ENCODE measurements at places on chromosomes 2 and 18.

GRCh38 chr2:98219152-98219551 is 127.1 kb upstream of the CNGA3 start:
- no peak for DNase-seq

DNA sequence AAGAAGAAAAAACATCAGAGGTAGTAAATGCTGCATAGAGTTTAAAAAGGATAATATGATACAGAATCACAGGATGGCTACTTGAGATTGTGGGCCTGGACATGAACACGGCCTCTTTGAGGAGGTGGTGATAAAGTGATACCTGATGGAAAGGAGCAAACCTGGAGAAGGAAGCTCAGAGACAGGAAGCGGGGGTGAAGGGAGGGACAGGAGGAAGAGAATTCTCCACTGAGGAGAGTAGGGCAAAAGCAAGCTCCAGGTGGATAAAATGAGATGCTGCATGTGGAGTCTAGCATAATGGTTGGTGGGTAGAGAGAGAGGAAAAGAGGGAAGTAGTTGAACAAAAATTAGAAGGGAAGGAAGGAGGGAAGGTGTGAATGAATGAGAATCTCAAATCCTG is 77.0 kb upstream of the GALNT3 start:
- DNase-seq = no peak

DNA sequence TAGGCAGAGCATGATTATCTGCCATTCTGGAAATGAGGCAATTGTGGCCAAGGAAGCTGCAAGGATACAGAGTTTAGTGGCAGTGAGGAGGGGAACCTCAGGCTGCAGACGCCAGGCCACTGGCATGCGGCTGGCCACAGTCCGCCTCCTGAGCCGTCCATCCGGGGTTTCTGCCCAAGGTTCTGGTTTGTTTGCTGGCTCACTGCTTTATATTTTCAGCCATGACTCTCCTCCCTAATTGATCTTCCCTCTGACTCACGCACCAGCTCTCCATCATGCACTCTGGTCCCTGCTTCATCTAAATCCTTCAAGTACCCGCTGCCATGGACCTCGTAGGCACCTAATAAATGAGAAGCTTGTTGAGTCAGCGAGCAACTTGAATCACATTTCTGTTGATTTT is 107.8 kb upstream of the REV1 start:
- DNase-seq = no peak

- DNase-seq = no peak
Measured at GRCh38 chr2:142822190-142822589, 55.3 kb upstream of the KYNU start.

GRCh38 chr2:228067309-228067708 is 114.2 kb downstream of the SPHKAP start:
- DNase-seq = no peak

GRCh38 chr2:200850512-200851256 is 13.8 kb downstream of the CLK1 start:
- DNase-seq = no peak
